ENCODE measurements at places on chromosomes 7 and 10.

- no peak for DNase-seq
Measured at GRCh38 chr10:126939706-126940105, 34.5 kb downstream of the DOCK1 start.

GRCh38 chr10:14102056-14102455 lies 228.7 kb downstream of the FRMD4A start:
- no peak for DNase-seq

- no peak for DNase-seq
Measured at GRCh38 chr7:53437336-53437735, 401.9 kb downstream of the POM121L12 start.

DNA sequence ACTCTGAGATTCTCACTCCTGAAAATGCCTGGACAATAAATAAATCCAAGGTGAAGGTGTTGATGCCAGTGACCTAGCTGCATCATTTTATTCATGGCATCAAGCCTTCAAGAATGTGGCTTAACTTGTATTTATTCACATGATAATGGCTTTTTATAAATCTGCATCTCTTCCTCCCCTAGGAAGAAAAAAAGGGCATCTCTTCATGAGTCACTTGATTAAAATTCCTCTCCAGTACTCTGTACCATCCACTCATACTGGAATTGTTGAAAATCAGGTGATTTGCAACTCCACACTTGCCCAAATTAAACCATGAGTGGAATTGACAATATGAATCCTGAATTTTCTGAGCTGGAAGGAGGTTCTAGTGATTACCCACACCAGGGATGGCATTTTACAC lies 30.2 kb downstream of the PTPRE start:
- DNase-seq, result no peak

- no peak for DNase-seq
Measured at GRCh38 chr10:120386896-120387295, 70.1 kb upstream of the PLPP4 start.

DNA sequence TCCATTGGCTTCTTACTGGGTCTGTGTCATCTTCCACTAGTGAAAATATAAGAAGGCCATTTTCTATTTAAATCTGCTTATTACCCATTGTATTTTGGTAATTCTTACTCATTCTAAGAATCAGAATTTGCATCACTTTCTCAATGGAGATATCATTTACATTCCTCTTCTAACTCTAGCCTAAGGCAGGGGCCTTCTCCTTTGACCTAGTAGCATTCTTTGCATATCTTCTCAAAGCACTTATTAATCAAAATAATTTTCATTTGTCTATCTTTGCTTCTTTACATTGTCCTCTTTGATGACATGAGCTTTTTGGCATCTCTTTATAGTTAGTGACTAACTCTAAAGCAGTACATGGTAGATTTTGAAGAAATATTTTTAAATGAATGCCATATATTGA lies 400.9 kb upstream of the SEMA3D start:
- no peak for DNase-seq

GRCh38 chr10:23439961-23440889 lies 1.4 kb downstream of the OTUD1 start:
- no peak for DNase-seq

- DNase-seq, result no peak
Measured at GRCh38 chr10:116737627-116738327, 4.6 kb downstream of the HSPA12A start.

GRCh38 chr7:149721084-149721601 lies 52.2 kb downstream of the ZNF467 start:
- DNase-seq, result no peak

- DNase-seq, result no peak
Measured at GRCh38 chr10:122168598-122169394, 102.3 kb upstream of the BTBD16 start.

- DNase-seq, result no peak
Measured at GRCh38 chr7:18315241-18315640, 180.3 kb upstream of the HDAC9 start.

DNA sequence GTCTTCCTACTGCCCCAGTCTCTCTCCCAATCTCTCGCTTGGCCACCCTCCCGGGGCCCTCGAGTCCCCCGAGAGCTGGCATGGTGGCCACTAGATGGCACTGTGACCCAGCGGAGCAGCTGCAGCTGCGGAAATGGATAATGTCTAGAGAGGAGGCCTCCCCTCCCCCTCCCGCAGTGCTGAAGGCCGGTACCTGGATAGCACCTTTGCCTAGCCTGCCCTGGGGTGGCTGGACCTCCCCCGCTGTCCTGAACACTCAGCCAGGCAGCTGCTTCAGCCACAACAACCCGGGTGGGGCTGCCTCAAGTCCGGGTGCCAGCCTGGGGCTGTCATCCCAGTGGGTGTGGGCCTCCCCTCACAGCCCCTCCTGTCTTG lies 65.2 kb downstream of the GOLGA7B start:
- DNase-seq, result no peak

GRCh38 chr7:135430626-135431025 lies 79.3 kb downstream of the CNOT4 start:
- DNase-seq, result no peak

- no peak for DNase-seq
Measured at GRCh38 chr7:142097571-142097970, 13.9 kb upstream of the MGAM2 start.

DNA sequence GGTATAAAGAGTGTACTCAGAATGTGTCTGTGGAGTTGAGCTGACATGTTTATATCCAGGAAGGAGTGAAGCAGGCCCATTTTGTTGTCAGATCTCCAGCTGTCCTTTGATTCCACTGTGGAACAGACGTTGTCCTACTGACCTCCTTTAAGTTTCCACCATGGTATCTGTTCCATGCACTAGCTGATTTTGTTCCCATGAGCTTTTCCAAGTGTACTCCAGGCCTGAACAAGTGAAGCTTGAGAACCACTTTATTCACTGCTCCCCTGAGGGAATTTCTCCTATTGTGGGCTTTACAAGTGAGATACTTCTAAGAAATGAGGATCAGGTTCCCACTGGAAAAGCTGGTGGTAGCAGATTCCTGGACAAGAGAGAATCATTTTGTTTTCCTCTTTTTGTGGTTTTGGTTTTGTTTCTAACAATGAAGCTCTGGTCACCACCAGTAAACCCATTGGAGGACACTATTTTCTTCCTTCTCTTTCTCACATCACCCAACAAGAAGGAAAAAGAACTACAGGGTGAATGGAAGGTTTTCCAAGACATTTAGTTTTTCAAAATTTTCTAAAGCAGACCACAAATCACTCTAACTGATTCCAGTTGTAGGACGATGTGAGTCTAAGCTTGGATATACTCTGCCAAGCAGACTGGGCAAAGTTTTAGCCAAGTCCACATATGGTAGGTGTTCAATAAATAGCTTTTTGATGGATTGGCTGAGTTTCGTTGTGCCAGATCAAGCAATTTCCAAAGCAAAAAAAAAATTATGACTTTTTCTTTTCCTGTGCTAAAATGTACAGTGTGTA lies 144.2 kb downstream of the JCAD start:
- DNase-seq, result no peak

GRCh38 chr10:91096274-91096673 lies 124.2 kb upstream of the PCGF5 start:
- no peak for DNase-seq

- no peak for DNase-seq
Measured at GRCh38 chr7:16817536-16817935, 12.7 kb upstream of the AGR2 start.

DNA sequence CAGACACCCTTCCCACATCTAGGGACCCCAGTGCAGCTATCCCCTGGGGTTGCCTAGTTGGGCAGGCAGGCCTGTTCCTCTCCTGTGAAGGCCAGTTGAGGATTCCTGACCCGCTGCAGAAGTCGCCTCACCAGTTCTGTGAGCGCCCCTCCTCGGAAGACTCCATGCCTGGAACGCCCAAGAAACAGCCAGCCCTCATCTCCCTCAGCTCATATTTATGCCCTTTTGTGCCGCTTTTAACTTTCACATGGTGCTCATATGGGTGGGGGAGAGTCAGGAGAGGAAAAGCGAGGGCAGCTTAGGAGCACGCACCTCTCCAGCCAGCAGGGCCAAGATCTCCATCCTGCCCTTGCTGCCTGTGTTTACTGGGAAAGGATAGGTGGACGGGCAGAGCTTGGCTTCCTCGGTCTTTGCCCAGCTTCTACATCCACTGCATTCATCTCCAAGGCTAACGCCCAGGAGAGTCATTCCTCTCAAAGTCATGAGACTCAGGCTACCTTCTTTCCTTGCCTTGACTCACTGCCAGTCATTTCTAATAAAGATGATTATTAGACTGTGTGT lies 286.6 kb downstream of the USP6NL start:
- DNase-seq, result no peak

GRCh38 chr7:108245523-108246226 lies 115.5 kb upstream of the LAMB4 start:
- no peak for DNase-seq

GRCh38 chr7:27347276-27347640 lies 104.7 kb downstream of the EVX1 start:
- DNase-seq, result no peak

GRCh38 chr7:23117841-23118240 lies 12.3 kb downstream of the KLHL7 start:
- DNase-seq, result no peak

GRCh38 chr10:94680544-94680943 lies 3.0 kb upstream of the CYP2C18 start:
- DNase-seq, result no peak

DNA sequence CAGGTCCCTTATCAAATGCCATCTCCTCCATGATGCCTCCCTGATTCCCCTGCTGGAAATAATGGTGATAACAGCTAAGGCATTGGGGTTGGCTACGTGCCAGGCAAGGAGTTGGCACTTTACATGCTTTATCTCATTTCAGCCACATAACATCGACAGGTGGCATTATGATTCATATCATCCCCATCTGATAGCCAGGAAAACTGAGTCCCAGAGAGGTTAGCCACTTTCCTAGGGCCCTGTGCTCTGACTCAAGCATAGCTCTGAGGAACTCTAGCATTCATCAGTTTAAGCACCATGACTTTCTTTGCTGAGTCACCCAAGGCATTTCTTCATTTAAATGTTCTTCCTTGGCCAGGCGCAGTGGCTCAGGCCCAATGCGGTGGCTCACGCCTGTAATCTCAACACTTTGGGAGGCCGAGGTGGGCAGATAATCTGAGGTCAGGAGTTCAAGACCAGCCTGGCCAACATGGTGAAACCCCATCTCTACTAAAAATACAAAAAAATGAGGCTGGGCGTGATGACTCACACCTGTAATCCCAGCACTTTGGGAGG lies 6.6 kb downstream of the LEP start:
- no peak for DNase-seq

GRCh38 chr7:138902161-138902560 lies 79.0 kb downstream of the KIAA1549 start:
- DNase-seq, result no peak

DNA sequence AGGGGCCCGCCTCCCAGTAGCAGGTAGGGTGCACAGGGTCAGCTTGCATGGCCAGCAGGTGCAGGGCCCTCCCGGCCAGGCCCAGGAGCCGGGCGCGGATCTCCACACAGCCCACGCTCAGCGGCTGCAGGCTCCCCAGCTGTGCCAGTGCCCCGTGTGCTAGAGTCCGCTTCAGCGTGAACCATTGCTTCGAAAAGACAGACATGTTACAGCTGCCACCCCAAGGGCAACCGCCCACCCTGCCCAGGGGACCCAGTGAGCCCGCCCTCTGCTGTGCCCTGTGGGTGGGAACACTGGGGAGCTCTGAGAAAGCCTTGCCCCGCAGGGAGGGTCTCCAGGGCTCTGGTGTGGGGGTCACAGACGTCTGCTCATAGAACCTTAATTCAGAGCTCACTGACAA lies 64.3 kb upstream of the NKX6-2 start:
- no peak for DNase-seq

DNA sequence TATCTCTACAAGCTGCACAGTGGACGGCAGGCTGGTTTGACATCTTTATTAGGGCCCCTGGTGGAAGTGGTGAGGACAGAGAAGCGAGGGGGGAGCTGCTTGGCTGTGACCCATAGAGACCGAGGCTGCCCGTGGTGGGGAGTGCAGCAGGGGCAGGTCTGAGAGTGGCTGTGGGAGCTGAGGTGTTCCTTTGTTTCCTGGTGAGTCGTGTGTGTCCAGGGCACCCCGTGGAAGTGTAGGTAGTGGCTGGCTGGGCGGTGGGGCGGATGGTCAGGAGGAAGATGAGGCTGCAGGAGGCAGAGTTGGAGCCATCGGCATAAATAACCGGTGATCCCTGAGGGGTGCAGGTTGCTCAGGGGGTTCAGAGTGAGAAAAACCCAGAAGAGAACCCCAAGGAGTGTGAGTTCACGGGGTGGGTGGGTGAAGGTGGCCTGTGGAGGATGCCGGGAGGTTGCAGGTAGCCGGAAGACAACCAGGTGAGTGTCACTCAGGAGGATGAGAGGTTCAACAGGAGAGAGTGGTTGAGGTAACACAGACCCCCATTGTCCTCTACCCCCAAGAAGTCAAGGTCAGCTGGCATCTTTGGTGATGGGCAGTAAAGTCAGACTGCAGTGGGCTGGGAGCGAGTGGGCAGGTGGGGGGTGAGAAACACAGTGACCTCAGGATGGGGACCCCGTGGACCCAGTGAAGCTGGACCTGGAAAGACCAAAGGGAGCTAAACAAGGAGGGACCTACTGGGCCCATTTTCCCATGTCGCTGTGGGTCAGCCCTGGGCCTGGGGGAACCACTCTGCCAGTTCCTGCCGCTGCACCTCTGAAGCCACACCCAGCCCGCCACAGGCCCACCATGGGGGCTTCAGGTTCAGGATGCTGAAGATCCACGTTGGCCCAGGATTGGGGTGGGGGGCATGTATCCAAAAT lies 7.8 kb downstream of the ATP6V0E2 start:
- DNase-seq, result no peak

- DNase-seq, result no peak
Measured at GRCh38 chr10:121961456-121961855, 13.6 kb downstream of the NSMCE4A start.

- DNase-seq, result no peak
Measured at GRCh38 chr10:28875549-28876081, 198.3 kb downstream of the BAMBI start.

All from cortex of kidney (tissue), 1 donor.